ENCODE measurements at places on chromosomes 1 and 21.

- no peak for DNase-seq
Measured at GRCh38 chr1:53627031-53627430, 111.9 kb downstream of the GLIS1 start.

DNA sequence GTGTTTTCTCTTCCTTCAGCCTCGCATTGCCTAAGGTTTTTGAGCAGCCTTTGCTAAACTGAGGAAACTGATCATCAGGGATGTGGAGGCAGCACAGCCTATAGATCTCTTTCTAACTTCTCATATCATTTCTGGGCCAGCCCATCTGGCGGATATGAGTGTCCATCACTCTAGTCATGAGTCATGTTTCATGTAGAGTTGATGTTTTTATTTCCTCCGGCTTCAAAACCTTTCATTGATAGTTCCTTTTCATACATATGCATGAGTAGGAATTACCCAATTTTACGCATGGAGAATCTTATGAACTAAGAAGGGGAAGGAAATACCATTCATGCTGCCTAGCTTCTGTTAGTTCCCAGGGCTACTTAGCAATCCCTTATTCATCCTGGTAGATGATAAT, 66.3 kb downstream of the SPATA46 start:
- DNase-seq: no peak

- no peak for DNase-seq
Measured at GRCh38 chr1:29901624-29902325, 665.5 kb downstream of the PTPRU start.

DNA sequence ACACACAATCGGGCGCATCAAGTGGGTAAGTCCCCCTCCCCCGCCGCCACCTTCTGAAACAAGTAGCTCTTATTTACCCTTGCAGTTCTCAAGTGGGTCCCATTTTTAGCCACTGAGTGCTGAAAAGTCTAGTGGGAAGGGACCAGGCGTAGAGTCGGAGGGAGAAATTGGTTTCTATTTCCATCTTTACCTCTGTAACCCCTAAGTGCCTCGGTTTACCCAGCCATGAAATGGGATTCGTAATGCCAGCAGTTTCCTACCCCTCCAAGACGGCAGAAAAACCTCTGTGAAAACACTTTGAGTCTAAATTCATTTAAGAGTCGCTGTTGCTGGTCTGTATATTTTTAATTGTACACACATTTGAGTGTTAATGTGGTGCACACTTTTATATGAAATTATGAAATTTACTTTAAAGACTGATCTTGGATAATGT, 928 bp downstream of the TLCD4 start:
- DNase-seq: no peak

- no peak for DNase-seq
Measured at GRCh38 chr21:45060675-45061311, 13.6 kb upstream of the ADARB1 start.

GRCh38 chr1:30047576-30047975, 675.8 kb downstream of the MATN1 start:
- no peak for DNase-seq
